ENCODE measurements at places on chromosomes 13 and 19. TPM values are rescaled to one million over a fixed set of nuclear protein-coding genes. Genes with fewer than 3 reads are reported as not detected.

ZNF225 gene
- 1.9 TPM for polyA plus RNA-seq

MEGF8 gene
- 28.7 TPM for polyA plus RNA-seq

FGF21 gene
- not detected for polyA plus RNA-seq

CCDC8 gene
- 28.8 TPM for polyA plus RNA-seq

HPN gene
- 1.5 TPM for polyA plus RNA-seq

AMH gene
- 0.36 TPM for polyA plus RNA-seq

ZNF543 gene
- polyA plus RNA-seq: 2.1 TPM

LRRC4B gene
- 1.6 TPM for polyA plus RNA-seq

PSG6 gene
- not detected for polyA plus RNA-seq

HNRNPUL1 gene
- polyA plus RNA-seq: 89.4 TPM

FBXO17 gene
- 8.2 TPM for polyA plus RNA-seq

VRK3 gene
- 15.6 TPM for polyA plus RNA-seq

EDDM13 gene
- polyA plus RNA-seq: 0.32 TPM

- DNase-seq: no peak
Measured at GRCh38 chr13:44431150-44431549, 57.5 kb downstream of the SERP2 start.

GRCh38 chr13:114263578-114263977 is 17.8 kb upstream of the UPF3A start:
- DNase-seq: no peak

- DNase-seq: no peak
Measured at GRCh38 chr13:52371736-52372247, 34.2 kb downstream of the THSD1 start.

DNA sequence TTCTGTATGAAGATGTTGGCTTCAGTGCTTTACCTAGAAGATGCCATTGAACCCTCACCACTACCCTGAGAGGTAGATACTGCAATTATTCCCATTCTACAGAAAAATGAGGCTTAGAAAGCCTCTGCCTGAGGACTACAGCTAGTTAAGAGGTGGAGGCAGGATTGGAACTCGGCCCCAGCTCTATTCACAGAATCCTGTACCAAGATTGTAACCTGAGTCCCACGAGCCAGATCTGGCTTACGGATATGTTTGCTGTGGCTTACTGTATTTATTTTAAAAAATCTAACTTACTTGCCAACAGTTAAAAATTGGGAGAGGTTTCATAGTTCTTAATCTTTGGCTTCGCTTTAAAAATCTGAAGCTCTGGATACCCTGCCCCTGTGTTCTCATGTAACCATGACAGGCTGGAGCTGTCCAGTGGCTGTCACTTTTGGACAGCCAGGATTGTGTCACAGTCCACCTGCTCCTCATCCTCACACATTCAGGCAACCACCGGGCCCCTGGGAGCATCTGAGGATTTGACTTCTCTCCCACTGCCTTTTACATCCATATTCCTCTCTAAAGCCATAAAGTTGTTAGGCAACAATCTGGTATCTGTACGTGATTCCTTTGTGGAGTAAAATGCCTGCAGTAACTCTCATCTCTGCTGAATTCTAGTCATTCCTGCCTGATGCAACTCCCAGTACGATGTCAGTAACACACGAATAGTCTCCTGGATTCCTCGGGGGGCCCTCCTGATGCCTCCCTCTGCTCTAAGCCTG is 160.8 kb upstream of the SERP2 start:
- DNase-seq: peak; percentile 80

DNA sequence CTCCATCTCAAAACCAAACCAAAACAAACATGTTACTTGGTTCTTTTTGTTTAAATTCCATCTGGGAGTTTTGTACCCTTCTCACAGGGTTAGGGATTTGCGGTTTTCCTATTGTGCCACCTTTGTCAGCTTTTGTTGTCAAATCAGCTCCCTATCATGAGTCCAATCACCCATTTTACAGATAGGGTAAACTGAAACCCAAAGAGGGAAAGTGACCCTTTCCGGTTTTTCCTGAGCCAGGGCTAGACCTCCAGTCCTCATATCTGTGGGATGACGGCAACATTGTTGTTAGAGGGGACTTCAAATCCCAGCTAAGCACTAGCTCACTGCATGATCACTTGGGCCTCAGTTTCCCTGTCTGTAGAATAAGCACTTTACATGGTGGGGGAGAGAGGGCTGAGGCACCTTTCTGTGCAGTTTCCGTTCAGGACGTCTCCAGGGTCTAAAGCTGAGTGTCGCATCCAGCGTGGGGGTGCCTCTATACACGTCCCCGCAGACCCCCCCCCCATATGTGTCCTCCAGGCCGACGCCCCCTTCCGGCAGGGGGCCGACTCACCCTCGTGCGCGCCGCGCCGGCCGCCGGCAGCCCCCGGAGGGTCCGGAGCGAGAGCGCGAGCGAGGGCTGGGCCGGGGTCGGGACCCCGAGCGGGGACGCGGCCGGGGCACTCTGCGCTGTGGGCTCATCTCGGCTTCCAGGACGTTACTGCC is 3.9 kb downstream of the CCDC194 start:
- DNase-seq: no peak

- peak; percentile 61 for DNase-seq
Measured at GRCh38 chr19:35265900-35266519, 2.8 kb upstream of the USF2 start.

- DNase-seq: peak; percentile 70
Measured at GRCh38 chr13:97855570-97856303, 97.7 kb upstream of the IPO5 start.

DNA sequence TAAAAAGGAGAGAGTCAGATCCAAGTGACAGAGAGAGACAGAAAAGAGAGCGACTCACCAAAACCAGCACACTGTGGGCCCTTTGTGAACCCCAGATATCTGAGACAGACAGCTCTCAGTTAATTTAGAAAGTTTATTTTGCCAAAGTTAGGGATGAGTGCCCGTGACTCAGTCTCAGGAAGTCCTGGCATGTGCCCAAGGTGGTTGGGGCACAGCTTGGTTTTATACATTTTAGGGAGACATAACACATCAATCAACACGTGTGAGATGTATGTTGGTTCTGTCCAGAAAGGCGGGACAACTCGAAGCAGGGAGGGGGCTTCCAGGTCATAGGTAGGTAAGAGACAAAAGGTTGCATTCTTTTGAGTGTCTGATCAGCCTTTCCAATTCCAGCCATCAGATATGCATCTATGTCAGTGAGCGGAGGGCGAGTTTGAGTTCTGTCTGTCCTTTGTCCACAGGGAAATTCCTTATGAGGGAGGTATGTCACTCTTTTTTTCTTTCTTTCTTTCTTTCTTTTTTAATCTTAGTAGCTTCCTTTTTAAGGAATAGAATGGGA is 37.2 kb upstream of the ATP11A start:
- no peak for DNase-seq

- no peak for DNase-seq
Measured at GRCh38 chr13:59513686-59514085, 650.0 kb downstream of the DIAPH3 start.

GRCh38 chr19:10339380-10339960 is at the start of gene ICAM3:
Gene ICAM3, minus strand, starts transcription at chr19:10339624. Its CDS starts 10 bp downstream, at chr19:10339614.
- no peak for DNase-seq

- no peak for DNase-seq
Measured at GRCh38 chr13:27339299-27339698, 68.7 kb downstream of the RASL11A start.

- DNase-seq: no peak
Measured at GRCh38 chr19:19687090-19687489, 18.5 kb downstream of the ZNF101 start.

- DNase-seq: no peak
Measured at GRCh38 chr13:101308247-101309013, 107.9 kb downstream of the NALCN start.

- DNase-seq: no peak
Measured at GRCh38 chr13:25575562-25575961, 203.8 kb downstream of the ATP8A2 start.

- DNase-seq: peak; percentile 65
Measured at GRCh38 chr19:16836115-16837034, 7.2 kb downstream of the SIN3B start.

DNA sequence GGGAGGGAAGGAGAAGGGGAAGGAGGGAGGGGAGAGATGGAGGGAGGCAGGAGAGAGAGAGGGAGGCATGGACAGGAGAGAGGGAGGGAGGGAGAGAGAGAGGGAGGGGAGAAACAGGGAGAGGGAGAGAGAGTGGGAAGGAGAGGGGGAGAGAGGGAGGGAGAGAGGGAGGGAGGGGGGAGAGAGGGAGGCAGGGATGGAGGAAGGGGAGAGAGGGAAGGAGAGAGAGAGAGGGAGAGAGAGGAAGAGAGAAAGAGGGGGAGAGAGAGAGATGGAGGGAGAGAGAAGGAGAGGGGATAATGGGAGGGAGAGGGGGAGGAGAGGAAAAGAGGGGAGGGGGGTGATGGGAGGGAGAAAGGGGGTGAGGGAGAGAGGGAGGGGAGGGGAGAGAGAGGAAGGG is 86.8 kb upstream of the VSTM2B start:
- DNase-seq: no peak

DNA sequence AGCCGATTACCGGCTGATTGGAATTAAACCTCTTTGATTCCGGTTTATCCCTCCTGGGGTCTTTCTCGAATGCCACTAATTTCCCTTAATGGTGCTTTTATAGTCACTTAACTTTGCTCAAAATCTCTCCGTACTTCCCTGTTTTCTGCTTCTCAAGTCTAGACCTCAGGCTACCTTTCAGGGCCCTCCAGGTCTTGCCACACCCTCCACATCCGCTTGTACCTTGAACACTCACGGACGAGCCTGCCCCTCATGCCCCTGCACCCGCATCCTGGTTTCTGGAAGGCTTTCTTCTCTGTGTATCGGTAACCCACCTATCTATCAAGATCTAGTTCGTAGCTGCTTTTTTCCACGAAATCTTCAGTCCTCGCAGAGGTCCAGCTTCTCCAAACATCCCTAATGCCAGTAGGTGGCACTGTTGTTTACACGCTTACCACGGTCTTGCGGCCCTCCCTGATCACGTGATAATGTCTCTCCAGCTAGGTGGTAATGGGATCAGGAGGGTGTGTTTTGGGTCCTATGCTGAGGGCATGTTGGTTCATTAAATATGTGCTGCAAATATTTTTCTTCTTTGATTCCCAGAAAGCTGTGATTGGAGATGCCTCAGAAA is 13.8 kb downstream of the ATP12A start:
- DNase-seq: no peak

- DNase-seq: no peak
Measured at GRCh38 chr13:24038405-24038804, 122.1 kb upstream of the SPATA13 start.

GRCh38 chr19:55212447-55212846 is 3.1 kb upstream of the PTPRH start:
- no peak for DNase-seq

DNA sequence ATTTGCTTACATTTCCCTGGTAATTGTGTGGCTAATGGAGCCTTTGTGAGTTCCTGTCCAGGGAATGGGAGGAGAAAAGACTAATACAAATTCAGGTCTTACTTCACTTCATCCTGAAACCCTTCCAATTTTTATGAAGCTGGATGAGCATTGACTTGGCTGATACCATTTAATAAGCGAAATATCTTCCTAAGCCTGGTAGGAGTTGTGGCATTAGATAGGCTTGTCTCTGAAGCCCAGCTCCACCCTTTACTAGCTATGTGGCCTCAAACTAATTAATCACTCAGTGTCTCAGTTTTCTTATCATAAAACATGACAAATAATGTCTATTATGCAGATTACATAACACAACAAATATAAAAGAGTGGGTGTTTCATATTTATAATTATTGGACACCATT is 106.3 kb downstream of the FGF9 start:
- DNase-seq: no peak

DNA sequence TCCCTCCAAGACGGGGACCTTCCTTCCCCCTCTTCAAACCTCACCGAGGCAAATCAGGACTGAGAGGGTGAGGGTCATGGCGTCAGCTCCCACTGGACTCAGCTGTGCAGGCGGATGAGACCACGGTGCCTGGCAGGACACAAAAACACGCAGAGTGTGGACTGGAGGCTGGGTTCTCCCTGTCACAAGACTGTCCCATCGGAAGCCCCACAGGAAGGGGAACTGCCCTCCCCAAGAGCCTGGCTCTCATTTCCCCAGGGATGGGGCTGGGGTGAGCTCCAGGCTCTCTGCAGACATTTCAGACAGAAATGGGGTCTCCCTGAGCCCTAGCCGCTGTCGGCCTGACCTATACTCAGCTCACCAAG is at the start of gene LILRB5:
TSS of gene LILRB5 (minus strand) at position 158 of the 365 bp plus-strand sequence. CDS start at position 78, 80 bp downstream.
- DNase-seq: no peak

- no peak for DNase-seq
Measured at GRCh38 chr13:107788464-107789165, 426.7 kb downstream of the LIG4 start.

GRCh38 chr13:51134763-51135365 is 23.8 kb upstream of the C13orf42 start:
- no peak for DNase-seq

DNA sequence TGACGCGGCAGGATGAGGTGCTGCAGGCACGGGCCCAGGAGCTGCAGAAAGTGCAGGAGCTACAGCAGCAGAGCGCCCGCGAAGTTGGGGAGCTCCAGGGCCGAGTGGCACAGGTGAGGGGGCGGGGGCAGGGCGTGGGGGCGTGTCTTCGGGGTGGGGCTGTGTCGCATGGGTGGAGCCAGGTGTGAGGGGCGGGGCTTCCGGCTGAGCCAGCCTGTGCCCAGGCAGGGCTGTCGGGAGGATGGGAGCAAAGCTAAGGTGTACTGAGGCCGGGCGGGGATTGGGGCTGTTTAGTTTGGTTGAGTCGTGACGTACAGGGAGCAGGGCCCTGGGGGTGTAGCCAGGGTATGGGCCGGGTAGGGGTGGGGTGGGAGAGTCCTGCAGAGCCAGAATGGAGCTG is 62.3 kb downstream of the KCNC3 start:
- no peak for DNase-seq

GRCh38 chr13:52809310-52809769 is 39.1 kb downstream of the PCDH8 start:
- peak; percentile 61 for DNase-seq

Data from right cardiac atrium (tissue), 5 donors.